ENCODE measurements at places on chromosomes 5 and 9.

DNA sequence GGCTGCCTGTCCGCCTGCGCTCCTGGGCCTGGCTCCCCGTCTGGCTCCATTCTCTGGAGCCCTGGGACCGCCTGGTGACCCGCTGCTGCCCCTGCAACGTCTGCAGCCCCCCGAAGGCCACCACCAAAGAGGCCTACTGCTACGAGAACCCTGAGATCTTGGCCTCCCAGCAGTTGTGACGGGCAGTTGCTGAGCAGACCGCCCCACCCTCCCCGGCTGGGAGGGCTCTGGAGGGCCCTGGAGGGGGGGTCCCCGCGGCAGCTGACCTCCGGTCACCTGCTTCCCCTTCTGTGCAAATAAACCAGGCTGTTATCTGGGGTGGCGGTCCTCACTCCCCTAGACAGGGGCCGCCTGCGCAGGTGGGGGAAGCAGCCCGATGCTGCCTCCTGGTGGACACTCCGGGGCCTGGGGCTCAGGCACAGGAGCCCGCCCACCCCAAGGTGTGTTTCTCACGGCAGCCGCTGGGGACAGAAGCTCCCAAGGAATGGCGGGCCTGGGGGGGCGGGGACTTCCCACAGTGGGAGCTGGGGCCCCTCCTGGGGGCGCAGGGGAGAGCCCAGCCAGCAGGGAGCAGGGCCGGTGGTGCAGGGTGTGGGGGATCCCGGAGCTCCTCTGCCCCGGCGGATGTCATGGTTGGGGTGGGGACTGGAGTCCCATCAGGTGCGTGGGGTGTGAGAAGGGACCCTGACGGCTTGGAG is 4.7 kb upstream of the TUBB4B start:
- peak; percentile 93 for DNase-seq

- no peak for DNase-seq
These were observed 608.9 kb downstream of the IRX1 start for GRCh38 chr5:4204276-4205141.

DNA sequence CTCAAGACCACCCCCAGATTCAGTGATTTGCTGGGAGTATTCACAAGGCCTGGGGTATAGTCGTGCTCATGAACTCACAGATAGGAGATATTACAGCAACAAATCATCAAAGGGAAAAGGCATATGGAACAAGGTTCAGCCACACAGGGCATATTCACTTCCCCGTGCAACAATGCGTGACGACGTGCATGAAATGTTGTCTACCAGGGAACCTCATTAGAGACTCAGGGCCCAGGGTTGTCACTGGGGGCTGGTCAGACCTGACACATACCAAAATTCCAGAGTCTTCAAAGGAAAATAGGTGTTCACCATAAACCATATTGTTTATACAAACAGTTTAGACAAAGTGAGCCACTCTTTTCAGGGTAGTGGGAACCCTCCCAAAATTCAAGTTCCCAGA is 212.4 kb downstream of the RFK start:
- DNase-seq: no peak

DNA sequence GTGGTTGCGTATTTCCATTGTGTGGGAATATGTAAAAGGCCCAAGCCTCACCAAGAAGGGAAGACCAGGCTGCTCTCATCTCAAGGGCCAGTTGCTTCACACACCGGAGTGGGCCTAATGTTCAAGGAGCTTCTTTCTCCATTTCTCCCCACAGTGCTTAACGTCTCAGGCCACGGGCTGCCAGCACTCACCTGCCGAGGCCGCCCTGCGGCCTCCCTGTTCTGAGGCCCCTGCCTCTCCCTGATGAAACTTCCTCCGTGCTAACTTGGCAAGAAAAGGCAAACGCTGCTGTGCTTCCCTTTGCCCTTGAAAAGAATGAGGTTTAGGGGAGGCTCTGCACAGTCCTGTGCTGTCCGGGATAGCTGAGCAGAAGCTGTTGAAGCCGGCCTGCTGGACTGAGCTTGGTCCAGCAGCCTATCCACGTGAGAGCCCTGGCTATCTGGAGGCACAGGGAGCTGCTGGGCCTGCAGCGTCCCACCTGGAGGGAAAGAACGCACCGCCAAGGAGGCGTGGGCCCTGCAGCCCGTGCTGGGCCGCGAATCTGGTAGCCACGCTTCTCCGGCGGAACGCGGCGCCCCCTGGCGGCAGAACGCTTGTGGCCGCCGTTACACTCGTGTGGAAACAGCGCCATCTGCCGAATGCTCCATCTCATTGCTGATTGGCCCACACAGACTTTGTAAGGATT is 73.5 kb upstream of the PRSS3 start:
- DNase-seq: peak; percentile 91

GRCh38 chr9:22147813-22148527 is 138.9 kb upstream of the CDKN2B start:
- peak; percentile 34 for DNase-seq

DNA sequence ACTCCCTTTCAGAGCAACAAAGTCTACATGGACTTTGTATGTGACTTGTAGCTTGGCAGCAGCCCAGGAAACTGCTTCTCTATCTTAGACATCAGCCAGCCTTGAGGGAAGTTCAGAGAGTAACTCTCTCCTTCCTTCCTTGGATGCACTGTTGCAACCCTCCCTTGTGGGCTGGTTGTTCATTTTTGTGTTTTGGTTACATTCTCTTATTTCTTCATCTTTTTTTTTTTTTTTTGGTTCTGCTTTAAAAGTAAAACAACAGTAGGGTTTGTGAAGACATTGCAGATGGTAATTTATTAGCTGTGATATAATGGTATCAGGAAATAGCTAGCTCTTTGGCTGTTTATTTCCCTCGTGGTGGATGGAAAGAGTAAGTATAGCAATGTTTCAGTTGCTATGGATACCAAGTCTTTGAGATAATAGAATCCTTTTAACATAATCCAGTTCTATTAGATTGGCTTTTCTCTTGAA is 97.9 kb upstream of the MAMDC2 start:
- no peak for DNase-seq

DNA sequence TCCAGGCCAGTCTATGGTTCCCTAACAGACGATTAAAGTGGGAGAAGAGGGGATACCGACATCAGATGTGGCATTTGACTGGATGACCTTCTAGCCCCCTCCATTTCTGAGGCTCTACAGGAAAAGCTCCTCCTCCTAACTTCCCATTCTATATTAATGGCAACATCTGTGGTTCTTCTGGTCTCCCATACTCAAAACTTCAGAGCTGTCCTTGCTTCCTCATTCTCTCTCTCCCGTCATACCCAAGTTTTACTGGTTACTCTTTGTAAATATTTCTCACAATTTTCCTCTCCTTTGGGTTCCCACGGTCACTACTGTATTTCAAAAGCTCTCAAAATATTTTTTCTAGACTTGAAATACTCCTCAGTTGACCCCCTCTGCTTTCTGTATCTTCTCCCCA is 36.0 kb upstream of the IL7R start:
- DNase-seq: no peak

DNA sequence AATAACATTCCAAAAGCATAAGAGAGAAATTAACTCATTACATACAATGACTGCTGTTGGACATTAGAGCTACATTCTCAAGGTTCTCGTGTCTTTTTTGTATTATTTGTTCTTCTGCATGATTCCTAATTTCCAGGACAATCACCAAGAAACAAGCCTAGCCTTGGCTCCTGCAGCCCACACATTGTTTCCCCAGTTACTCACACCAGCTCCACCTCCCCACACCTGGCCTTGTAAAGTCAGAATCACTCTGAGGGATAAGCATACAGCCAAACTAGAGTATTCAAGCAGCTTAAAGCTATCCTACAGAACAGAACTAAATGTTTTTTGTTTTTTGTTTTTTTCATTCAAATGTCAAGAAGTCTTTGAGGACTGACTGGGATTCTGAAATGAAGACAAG is 189.2 kb downstream of the HINT1 start:
- DNase-seq: no peak

DNA sequence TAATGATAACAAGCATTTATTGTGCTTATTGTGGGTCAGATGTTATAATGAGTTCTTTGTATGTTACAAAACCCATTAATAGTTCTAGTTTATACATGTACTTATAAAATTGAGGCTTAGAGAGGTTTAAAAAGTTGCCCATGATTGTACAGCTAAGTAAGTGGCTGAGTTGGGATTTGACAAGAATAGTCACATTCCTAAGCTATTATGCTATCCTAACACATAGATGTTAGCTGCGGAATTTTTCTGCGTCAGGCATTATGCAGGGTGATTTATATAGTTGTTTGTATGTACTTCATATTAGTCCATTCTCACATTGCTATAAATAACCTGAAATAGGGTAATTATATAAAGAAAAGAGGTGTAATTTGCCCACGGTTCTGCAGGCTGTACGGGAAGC is 12.5 kb downstream of the COMMD10 start:
- no peak for DNase-seq

DNA sequence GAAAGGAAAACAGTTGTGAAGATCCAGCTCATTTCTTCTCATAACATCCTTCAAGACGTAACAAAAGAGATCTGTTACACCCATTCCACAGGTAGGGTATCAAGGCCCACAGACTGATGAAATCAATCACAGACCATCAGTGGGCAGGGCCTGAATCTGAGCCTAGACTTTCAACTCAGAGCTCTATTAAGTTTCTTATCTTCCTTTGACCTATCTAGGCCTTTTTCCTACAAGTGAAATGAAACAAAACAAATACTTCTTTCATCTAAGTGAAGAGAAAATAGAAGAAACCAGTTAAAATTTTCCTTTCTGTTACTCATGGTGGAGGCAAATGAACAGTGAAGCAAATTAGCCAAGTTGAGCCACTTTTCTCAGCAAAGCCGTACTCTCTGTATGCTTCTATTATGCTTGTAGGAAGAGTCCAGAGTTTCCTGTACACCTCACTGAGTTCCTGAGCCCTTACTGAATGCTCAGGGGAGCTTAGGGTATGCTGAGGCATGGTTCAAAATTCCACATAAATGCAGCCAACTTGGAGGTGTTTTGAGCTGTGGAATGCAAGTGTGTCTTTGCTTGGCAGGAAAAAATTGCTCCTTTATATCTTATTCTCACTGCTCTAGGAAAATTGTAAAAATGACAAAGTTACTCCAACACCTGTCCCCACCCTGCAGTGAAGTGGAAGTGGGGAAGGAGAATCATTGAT is 91.9 kb downstream of the FEM1C start:
- no peak for DNase-seq

GRCh38 chr9:83432104-83432627 is 106.0 kb downstream of the FRMD3 start:
- DNase-seq: no peak

- DNase-seq: no peak
These were observed 1.5 kb downstream of the TLN1 start for GRCh38 chr9:35730486-35730854.

- DNase-seq: no peak
These were observed 297.6 kb downstream of the CDH10 start for GRCh38 chr5:24347158-24347557.

DNA sequence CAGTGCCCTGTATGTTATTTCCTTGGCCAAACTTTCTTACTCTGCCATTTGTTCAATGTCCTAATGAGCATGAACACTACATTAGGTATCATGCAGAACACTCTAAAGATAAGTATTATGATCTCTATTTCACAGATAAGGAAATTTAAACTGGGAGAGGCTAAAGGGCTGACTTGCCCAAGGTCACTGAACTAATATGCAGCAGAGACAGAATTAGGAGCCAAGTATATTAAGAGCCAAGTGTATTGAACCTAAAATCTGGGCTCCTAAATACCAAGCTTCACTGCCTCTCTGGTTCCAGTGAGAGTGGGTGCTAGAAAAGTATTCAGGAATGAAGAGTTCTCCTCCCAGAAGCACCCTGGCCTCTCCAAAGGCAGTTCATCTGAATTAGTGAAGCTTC is 13.5 kb downstream of the NR4A3 start:
- DNase-seq: no peak

DNA sequence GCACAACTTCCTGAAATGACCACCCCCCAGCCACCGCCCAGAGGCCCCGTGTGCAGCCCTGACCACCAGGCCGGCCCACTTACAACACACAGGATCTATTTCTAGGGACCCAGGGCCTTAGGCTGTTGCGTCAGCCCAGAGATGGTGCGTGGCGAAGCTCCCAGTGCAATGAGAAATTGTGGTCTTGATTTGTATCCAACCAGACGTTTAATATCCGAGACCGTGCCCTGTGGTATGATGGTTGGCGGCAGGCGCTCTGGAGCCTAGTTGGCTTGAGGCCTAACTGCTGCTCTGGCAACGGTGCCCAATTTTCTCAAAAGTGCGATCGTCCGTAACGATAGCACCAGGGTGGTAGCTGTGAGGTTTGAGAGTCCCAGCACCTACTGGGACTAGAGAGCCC is 32.6 kb upstream of the SLC6A19 start:
- DNase-seq: no peak

- no peak for DNase-seq
These were observed 9.0 kb downstream of the NIPSNAP3B start for GRCh38 chr9:104772714-104773510.

DNA sequence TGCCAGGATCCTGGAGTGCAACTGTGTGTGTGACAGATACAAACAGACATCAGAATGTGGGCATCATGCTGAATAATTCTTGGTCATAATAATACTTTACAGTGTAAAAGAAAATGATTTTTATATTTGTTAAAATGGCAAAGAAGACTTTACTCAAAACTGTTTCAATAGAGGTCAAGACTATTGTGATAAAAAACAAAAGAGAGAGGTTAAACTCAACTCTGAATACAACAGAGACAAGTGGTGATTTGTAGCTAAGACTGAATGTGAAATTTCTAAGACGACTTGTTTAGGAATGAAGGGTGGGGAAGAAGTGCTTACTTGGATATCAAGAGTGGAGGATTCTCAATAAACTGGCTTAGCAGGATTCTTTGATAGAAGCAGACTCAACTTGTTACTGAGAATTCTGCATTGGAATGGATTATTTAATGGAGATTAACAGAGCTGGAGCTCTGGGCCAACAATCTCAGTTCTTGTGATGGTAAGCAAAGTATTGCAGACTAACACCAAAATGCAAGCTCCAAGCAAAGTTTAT is 457.4 kb upstream of the CDH18 start:
- no peak for DNase-seq

- no peak for DNase-seq
These were observed 990.4 kb upstream of the ACO1 start for GRCh38 chr9:31394015-31394473.

GRCh38 chr9:134923466-134923865 is 5.8 kb upstream of the FCN1 start:
- DNase-seq: no peak

- no peak for DNase-seq
These were observed 49.1 kb downstream of the HOMER1 start for GRCh38 chr5:79464695-79465332.

DNA sequence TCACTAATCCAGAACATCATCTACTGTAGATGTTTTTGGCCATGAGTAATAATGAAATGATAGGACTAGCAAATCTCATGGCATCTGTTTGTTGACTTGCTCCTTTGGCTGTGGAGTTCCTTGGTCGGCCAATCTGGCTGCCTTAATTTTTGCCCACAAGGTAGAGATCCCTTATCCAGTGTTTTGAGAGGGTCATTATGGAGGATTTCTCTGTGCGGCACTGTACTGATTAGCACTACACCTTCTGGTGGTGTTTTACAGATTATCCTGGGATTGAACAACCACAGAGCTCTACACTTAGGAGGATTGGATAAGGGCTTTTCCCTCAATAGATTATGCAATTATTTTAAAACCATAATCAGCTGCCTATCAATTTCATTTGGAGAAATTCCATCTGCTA is 3.2 kb upstream of the ENHO start:
- DNase-seq: no peak

- DNase-seq: no peak
These were observed 487.4 kb downstream of the ZNF608 start for GRCh38 chr5:124259017-124259416.

Measured in activated T-cell treated with anti-CD3 and anti-CD28 coated beads, Interleukin-2, amount 50 U/mL, for 72 hours (primary cell).